ENCODE measurements at places on chromosomes 3 and 15.

- peak; percentile 18 for DNase-seq
Observed at GRCh38 chr3:37526511-37526910, 335.2 kb upstream of the CTDSPL start.

- DNase-seq: no peak
Observed at GRCh38 chr3:126098391-126098858, 14.5 kb upstream of the SLC41A3 start.

DNA sequence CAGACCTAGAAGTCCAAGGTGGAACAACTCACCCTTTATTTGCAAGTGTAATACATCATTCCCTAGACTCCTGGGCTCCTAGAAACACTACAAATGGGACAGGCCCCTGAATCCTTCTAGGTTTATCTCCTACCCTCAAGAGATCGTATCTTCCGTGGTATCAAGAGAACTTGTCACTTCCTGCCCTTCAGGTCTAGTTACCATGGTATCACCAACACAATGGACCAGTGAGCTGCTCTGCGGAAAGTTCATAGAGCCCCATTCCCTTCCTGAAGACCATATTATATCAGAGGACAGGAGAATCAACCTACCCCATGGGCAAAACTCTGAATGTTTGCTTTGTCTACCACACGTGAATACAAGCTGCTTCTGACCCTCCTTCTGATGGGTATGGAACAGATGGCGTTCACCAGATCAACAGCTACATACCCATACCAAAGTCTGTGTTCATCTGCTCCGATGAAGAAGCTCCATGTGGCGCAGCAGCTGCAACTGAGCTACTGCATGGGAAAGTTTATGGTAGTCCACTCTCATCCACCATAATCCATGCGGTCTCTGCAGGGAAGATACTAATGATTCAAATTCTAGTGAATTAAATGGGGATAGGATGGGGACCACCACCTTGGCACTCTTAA, 84.6 kb upstream of the KLF13 start:
- no peak for DNase-seq

- DNase-seq: no peak
Observed at GRCh38 chr3:15502616-15503015, 18.9 kb downstream of the COLQ start.

DNA sequence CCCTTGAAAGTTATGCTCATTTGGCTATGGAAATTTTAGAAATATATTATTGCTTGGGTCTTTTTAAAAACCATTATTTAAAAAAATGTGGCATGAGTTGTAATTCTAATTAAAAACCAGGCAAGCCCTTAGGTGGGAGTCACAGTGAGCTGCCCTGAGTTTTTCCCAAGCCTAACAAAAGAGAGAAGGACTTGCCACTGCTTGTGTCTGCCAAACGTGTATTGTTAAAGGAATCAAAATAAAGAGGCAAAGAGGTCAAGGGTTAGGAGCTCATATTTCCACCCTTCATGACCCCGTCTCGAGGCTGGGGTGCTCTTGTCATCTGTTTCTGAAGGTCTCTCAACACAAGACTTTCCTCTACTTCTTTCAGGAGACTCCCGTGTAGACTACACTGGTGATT, 321.1 kb downstream of the ZIC1 start:
- DNase-seq: no peak

DNA sequence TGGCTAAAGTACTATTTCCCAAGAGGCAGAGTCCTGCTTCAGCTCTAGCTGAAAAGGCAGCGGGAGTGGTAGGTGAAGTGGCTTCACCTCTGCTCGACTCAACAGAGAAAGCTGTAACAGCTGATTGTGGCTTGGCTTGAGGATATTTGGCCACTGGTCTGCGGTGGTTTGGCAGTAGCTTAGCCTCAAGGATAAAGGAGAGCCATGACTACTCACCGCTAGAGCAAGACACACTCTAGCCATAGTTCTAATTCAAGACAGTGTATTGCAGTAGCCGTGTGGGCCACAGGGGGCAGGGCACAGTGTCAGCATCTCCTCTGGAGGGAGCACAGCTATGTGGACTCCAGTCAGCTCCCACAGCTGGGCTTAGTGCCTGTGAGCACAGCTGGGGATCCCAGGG, 23.5 kb downstream of the TPRG1 start:
- no peak for DNase-seq

- no peak for DNase-seq
Observed at GRCh38 chr3:10023587-10024310, 2.5 kb upstream of the FANCD2 start.

DNA sequence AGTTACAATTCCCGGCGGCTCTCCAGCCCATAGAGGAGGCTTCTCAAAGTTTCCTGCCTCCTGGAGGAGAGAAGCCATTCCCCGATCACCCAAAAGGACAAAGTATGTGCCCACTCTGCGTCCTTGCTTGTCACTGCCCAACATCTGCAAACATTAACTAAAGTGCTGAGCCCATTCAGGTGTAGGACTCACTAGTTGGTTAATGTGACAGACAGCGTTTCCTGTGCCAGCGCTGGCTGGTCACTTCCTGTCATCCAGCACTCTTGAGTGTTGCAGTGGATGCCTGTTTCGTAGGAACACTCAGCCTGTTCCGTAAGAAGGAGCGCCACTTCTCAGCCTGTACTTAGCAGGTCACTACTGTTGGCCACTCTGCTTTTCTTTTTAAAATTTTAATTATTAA, 100.3 kb downstream of the APBA2 start:
- no peak for DNase-seq

GRCh38 chr15:39453620-39454019, 127.3 kb upstream of the THBS1 start:
- no peak for DNase-seq

GRCh38 chr3:10542518-10542917, 37.1 kb upstream of the ATP2B2 start:
- DNase-seq: no peak

- DNase-seq: peak; percentile 67
Observed at GRCh38 chr3:159711560-159712333, 276.9 kb upstream of the IL12A start.

- DNase-seq: no peak
Observed at GRCh38 chr3:55720614-55721013, 233.5 kb upstream of the WNT5A start.

DNA sequence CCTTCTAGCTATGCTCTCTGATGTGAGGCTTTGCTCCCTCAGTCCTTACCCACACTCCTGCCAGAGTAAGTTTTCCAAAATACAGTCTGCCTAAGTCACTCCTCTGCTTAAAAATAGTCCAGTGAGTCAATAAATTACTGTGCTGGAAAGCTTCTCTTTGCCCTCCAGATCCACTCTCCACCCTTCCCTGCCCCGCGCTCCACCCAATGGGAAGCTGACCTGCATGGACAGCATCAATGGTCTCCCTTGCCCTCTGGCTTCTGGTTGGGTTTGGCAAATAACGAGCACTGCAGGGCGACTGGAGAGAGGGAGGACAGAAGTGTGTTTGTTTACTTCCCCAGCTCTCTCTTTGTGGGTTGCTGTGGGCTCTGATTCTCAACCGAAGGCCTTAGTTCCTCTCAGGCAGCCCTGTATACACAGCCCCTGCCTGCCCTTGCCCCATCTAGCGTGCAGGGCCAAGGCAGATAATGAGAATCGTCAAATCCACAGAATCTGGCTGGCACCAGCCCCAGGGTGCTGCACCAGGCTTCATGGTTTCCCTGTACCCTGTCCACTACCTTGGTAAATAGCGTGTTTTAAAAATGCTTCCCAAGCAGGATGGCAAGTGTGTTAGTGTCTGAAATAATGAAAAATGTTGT, 110.4 kb downstream of the ADAMTSL3 start:
- DNase-seq: no peak

DNA sequence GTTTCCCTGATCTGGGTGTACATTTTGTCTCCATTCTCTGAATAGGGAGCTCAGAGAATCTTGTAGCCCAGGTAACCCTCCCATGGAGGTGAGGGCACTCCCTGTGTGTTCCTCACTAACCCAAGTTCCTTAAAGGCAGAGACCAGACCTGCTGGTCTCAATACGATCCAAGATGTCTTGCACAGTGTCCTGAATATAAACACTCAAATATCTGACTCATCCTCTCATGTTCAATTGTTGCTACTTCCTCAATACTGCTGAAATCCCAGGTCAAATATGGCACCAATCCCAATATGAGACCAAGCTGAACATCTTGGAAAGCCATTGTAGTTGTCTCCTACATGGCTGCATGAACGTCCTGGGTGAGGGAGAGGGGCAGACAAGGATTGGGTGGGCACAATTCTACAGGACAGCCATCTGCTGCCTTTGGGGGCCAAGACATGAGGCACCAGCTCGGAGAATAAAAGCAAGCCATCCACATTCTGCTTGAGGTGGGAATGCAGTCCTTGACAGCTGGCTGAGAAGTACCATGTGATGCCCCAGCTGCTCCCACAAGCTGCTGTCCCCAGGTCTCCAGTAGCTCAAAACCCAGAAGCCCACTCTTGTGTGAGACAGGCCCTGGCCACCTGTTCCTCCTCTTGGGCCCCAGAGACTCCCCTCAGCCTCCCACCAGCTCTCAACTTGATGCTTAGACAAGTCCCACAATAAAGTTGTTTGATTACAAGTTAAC, 18.2 kb downstream of the TBC1D2B start:
- DNase-seq: no peak

Data from urothelium cell line (cell line).